Activated CD4-positive, alpha-beta T cell treated with anti-CD3 and anti-CD28 coated beads for 4 hours (primary cell): ENCODE measurements at places on chromosomes 2 and 18.

DNA sequence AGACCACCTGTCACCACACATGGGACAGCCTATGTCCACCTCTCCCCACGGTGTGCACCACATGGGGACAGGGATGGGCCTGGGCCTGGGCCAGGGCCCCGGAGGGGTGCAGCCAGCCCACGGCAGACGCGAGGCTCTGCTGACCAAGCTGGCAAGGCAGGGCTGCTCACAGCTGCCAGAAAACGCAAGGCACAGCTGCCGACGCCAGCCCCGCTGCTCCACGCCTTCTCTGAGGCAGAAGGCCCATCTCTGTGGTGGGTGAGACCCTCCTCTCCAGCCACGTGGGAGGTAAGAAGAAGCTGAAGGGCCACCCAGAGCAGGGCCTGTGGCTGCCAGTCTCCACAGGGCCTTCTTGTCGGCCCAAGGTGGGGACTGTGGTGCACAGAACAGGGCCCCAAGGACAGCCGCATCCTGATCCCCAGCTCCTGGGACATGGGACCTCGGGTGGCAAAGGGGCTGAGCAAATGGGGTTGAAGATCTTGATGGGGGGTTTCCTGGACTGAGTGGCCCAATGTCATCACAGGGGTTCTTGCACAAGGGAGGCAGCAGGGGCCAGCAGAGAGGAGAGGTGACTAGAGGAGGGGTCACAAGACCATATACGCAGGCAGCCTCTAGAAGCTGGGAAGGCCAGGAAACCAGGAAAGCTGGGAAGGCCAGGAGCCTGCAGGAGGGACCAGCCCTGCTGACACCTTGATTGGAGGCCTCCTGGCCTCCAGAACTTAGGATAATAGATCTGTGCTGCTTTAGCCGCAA lies 72.3 kb downstream of the NDUFA10 start:
- DNase-seq, result no peak

GRCh38 chr2:42513252-42513918 lies 19.6 kb upstream of the KCNG3 start:
- peak; percentile 29 for DNase-seq

DNA sequence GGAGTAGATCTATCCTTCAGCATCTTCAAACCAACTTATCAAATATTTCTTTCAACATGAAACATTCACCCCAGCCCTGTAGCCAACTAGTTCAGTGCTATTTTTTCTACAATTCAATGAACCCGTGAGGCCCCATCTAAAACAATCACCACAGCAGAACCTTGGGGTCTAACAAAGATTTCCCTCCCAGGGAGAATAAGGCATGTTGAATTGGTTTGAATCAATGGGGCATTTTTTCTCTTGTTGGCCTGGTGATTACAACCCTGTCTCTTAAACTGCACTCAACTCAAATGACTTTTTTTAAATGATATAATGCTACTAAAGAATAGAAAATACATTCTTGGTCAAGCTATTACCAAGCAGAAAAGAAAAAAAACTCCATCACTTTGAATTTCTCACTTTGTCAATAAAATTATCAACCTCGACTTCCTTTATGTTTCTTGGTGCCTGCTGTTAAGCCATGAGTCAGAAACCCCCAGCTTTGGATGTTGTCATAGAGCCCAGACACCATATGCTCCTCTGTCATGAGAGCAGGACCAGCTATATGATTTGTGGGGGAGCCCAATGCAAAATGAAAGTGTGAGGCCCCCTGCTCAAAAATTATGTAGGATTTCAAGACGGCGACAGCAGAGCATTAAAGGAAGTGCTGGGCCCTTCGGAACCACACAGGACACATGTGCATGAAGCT lies 282.4 kb downstream of the MEIS1 start:
- no peak for DNase-seq

GRCh38 chr2:165402162-165402561 lies 67.3 kb upstream of the CSRNP3 start:
- no peak for DNase-seq

- no peak for DNase-seq
Measured at GRCh38 chr18:61322265-61322873, 10.9 kb upstream of the CDH20 start.

- DNase-seq, result no peak
Measured at GRCh38 chr18:79953971-79954651, 2.7 kb upstream of the SLC66A2 start.

- DNase-seq, result no peak
Measured at GRCh38 chr2:233418052-233418760, 63.9 kb downstream of the DGKD start.

- no peak for DNase-seq
Measured at GRCh38 chr2:241252778-241253475, 62.5 kb downstream of the HDLBP start.

GRCh38 chr2:175557810-175558377 lies 376.4 kb upstream of the ATP5MC3 start:
- no peak for DNase-seq

- DNase-seq, result no peak
Measured at GRCh38 chr2:161161074-161161706, 962 bp downstream of the TANK start.

- DNase-seq, result no peak
Measured at GRCh38 chr18:70355620-70356385, 67.0 kb downstream of the SOCS6 start.

- no peak for DNase-seq
Measured at GRCh38 chr2:106830191-106830590, 55.8 kb downstream of the ST6GAL2 start.

GRCh38 chr2:200181755-200182154 lies 124.7 kb upstream of the SPATS2L start:
- no peak for DNase-seq

GRCh38 chr2:156006721-156007618 lies 325.6 kb downstream of the NR4A2 start:
- DNase-seq, result no peak

GRCh38 chr2:168641636-168642035 lies 160.8 kb upstream of the NOSTRIN start:
- DNase-seq, result no peak

DNA sequence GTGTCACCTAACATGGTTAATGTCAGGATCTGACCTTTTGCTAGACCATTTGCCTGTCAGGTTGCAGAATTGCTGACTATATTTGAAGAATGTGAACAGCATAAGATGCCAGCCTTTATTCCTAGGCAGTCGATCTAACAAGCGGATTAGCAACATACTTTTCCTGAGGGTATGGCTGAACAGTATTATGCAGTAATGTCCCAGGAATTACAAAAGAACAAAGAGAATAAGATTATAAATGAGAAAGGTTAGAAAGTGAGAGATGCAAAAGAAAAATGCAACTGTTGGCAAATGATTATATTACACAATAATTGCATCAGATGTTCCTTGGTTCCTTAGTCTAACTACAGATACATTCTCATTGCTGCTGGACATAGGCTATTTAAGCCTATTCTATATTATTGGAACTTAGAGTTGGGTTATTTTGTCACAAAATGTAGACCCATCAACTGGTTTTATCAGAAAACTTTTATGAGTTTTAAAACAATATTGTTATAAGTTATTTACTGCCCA lies 647.1 kb upstream of the CRIM1 start:
- DNase-seq, result no peak

DNA sequence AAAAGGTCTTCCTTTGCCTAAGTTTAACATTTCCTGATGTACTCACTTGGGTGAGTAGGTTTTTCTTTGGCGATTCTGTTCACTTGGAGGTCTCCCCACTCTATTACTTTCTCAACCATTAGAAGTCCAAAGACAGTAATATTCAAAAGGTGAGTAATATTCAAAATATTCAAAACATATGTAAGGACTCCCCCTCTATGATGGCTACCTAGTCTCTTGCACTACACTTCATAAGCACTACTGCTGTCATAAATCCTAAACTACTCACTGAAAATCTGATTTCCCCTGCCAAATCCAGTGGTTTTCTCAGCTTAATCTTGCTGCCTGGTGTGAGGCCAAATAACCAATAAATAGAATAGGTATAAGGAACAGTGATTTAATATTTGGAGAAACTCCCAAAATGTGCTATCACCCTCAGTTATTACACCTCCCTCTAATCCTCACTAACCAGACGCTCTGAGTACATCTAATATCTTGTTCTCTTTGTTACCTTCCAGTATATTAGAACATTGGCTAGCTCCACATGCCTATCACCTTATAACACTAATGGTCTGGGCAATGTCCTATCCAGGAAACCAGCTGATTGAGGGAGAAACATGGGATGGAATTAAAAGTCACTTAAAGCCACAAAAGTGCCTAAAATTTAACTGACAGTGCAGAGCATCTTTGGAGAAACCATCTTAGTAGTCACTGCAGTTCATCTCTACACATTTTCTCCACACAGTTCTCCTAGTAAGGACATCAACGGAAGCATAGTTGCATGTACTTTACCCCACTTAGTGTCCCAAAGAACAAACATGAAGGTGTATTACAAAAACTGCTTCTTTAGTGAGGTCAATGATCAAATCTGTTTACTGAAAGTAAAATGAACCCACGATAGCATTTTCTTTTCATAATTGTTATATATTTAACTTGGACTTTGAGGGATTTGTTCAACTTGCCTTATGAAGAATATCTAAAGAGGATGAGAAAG lies 54.8 kb downstream of the MBD2 start:
- DNase-seq, result no peak

DNA sequence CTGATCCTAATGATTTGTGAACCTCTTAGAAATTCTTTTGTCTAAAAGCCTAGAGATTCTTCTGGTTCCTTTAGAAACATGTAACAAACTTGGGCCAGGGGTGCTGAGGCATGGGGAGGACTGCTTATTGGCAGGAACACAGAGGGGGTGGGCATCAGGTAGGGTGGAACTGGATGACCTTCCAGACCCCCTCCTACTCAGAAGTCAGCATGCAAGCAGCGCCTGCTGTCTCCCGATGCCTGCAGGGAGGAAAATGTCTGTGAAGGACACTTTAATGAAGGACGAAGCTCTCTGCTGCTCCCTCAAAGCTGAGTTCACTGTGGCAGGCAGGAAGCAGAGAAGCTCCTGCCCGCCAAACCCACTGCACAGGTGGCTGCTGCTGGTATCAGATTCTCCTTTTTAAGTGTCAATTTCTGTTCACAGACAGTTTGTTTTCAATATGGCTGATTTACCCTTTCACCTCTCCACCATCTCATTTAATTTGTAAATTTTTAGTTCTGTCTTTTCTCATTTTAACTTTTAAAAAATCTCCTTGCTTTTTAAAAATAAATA lies 19.4 kb downstream of the COA5 start:
- DNase-seq, result no peak

- peak; percentile 54 for DNase-seq
Measured at GRCh38 chr2:161238560-161239325, 69.5 kb upstream of the PSMD14 start.

GRCh38 chr2:213166109-213166508 lies 14.7 kb upstream of the IKZF2 start:
- no peak for DNase-seq

DNA sequence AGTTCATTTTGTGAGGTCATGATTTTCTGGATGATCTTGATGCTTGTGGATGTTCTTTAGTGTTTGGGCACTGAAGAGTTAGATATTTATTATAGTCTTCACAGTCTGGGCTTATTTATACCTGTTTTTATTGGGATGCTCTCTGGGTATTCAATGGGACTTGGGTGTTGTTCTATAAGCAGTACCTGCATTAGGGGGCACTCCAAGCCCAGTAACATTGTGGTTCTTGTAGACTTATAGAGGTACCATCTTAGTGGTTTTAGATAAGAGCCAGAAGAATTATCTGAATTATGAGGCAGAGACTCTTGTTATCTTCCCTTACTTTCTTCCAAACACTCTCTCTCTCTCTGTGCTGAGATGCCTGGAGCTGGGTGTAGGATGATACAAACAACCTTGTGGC lies 470.0 kb downstream of the PIK3C3 start:
- no peak for DNase-seq

- DNase-seq, result no peak
Measured at GRCh38 chr2:221100467-221101089, 471.5 kb downstream of the EPHA4 start.

DNA sequence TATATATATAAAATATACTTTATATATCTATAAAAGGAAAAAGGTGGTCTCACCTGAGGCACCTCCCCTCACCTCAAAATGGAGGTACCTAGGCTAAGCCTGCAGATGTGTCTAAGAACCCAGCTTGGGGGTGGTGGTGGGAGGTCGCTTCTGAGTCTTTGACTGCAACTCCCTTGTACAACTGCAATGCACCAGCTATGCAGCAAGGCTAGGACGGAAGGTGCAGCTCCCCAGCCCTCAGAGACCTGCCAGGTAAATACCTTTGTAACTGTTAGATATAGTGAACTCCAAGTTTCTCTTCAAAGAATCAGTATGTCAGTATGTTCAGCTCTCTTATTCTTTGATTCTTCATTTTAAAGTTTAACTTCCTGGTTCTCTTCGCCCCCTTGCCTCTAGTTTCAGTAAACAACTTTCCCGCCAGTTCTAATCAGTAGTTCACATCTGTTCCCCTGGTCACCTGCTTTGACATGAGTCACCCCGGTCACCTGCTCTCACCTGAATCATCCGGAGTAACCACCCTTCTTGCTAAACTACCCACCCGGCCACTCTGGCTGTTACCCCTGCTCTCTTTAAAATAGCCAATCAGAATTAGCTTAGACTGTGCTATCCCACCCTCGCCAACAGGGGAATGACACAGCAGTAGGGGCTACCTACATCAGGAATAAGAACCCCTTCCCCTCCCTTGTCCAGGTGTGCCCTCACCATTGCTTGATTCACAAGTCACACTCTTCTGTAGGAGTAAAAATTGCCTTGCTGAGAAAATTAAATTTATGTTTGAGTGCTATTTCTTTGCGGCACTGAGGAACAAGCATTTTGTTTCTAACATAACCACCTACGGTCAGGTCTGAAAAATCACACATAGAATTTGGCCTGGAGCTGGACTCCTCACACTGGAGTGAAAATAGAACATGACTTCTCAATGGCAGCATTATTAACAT lies 24.7 kb upstream of the IMPA2 start:
- DNase-seq, result no peak

DNA sequence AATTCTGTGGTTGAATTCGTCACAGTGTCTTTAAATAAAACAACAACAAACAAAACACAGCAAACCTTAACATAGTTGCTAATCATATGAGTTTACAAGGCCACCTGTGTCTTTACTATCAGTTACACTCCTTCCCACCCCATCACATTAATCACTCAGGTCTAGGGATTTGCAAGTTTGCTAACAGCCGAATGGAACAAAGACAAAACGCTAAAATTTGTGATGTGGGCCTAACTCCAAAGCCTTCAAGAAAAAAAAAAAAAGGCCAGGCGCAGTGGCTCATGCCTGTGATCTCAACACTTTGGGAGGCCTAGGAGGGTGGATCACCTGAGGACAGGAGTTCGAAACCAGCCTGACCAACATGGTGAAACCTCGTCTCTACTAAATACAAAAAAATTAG lies 566 bp upstream of the POLI start:
- no peak for DNase-seq

DNA sequence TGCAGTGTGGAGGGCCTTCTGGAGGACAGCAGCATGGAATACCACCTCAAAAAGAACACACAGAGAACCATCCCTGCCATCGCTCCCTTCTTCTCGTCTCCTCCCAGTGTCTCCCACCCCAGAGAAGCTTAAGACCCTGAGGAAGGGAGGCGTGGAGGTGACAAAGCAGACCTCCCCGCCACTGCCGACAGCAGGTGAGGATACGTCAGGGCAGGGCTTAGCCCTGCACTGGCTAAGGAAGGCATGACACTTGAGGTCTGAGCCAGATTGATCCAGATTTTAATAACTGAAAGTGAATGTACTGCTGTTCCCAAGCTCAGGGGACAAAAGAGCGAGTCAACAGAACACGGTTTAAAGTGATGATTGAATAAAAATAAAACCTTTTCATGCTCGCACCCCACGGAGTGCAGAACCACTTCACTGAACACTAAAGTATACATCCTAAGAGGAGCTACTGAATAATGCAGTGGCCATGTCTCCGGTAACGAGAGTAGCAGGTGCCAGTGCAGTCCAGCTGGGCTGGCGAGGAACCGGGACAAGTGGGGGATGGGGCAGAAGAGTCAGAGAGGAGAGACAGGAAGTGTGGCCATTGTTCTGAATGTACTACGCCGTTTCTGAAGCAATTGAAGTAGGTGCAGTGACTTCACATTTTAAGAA lies 391.0 kb downstream of the CDH2 start:
- no peak for DNase-seq
